ENCODE measurements at places on chromosomes 6 and 20.
A peak's percentile ranks its signal among the peaks of the same experiment; 100 is the strongest.

DNA sequence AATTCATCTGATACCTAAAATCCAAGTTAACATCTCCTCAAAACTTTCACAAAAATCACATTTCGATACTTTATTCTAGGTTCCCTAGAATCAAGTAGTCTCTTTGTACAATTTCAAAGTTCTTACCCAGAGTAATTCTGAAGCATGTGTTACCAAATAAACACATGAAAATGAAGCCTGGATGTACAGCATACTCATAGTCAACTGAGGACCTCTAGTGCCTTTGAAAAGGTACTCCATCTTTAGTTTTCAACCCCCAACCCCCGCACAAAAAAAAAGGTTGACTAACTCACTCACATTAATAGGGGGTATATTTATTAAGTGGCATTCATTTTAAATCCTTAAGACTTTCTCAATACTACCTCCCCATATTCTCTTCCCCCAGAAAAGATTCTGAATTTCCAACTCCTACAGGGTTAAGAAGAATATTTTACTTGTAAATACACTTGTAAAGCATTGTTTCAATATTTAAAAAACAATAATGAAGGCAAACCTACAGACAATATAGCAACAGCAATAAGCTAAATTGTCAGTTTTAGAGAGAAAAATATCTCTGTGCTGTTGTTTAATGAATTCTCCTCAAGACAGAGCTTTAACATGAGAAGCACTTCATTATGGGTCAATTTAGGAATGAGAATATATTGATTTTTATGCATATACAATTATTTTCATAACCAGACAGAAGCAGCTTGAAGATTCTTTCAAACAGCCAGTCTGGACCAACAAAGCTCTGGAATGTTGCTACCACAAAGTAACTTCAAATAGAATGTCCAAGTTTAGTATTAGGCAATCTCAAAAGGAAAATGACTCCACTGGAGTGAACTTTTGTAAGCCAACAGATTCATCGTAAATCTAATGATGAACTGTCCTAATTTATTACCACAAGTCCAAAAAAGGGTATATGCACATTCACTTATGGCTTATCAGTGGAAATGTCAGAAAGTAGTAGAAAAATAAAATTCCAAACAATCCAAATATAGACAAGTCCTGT, 3.3 kb downstream of the PLN start:
- no peaks in the 10 kb centered on the region for H3K4me1 ChIP-seq
- no peaks in the 10 kb centered on the region for H3K27me3 ChIP-seq
- H3K4me3 ChIP-seq: no peak overlapping the region
- H3K27ac ChIP-seq: no peak overlapping the region

DNA sequence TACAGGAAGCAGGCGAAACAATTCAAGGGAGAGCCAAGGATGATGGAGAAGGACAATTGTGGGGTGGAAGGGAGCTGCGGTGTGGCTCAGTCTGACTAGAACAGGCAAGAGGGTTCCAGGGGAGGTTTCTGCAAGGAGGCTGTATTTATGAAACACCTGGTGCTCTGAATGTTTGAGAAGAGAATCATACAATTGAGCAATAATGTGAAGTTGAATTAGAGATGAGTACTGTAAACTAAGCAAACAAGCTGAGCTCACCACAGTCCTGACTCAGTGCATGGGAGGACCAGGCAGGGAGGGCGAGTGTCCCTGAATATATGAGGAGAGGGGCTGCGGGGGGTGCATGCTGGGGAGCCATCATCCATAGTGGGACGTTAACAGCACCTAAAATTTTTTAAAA, 279.7 kb downstream of the KIF16B start:
- no peak overlapping the region for H3K27ac ChIP-seq
- peak; percentile 4 for DNase-seq
- no peaks in the 10 kb centered on the region for H3K4me1 ChIP-seq
- H3K36me3 ChIP-seq: no peaks in the 10 kb centered on the region
- no peak overlapping the region for H3K4me3 ChIP-seq
- no peaks in the 10 kb centered on the region for H3K27me3 ChIP-seq

DNA sequence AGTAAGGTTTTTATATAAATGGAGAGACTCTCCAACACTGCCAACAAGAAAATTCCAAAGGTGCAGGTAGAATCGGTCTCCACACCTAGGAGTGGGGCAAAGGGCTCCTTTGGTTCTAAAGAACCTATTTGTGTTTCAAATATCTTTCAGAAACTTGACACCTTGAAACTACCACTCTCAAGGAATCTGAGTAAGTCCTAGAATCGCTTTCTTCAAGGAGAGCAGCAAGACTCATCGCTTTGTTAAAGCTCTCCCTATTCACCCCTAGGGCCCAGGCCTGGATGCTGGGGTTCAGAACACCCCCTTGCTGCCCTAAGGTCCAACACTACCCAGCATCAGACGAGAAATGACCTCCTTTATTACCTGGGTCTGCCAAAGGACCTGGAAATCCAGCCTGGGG, 2.0 kb downstream of the CLIC5 start:
- peaks cover 27% of the 10 kb centered on the region for H3K4me1 ChIP-seq
- no peak overlapping the region for H3K4me3 ChIP-seq
- no peaks in the 10 kb centered on the region for H3K36me3 ChIP-seq
- peaks cover 4% of the 10 kb centered on the region for H3K27me3 ChIP-seq

DNA sequence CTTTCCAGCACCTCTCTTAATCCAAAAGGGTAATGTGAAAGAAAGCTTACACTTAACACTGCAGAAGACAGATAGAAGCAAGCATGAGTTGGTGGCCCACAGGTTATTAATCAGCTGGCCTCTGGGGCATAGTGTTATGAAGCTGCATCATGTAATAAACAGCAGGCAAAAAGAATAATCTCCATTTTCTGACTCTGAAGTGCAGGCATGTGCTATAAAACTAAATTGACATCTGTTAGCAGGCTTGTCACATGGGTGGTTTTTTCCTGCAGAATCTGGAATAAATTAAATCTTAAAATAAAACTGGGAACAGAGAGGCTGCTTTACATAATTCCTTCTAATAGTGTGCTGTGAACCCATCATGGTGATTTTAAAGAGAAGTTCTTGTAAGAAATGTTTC, 73.3 kb downstream of the METTL24 start:
- no peak overlapping the region for H3K4me3 ChIP-seq
- DNase-seq: no peak
- H3K27me3 ChIP-seq: no peaks in the 10 kb centered on the region
- peaks cover under 1% of the 10 kb centered on the region for H3K36me3 ChIP-seq
- no peak overlapping the region for H3K27ac ChIP-seq

DNA sequence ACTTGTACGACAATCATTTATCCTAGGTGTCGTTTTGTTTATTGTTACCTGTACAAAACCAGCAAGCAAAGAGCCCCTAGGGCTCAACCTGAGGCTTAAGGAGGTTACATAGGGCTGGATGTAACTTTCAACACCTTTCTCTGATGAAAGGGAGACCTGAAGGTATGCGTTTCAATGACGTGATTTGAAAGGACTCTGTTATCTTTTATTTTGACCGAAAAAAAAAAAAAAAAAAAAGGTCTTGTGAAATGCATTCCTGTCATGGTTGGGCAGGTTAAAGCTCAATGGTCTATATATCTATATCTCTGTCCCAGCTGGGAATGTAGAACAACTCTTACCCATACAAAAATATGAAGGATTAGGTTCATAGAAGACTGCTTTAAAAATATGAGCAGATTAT, 78.7 kb upstream of the SASH1 start:
- no peak overlapping the region for H3K4me3 ChIP-seq
- peaks cover 7% of the 10 kb centered on the region for H3K4me1 ChIP-seq
- H3K27ac ChIP-seq: no peak overlapping the region
- peak; percentile 94 for DNase-seq
- H3K36me3 ChIP-seq: no peaks in the 10 kb centered on the region

- H3K36me3 ChIP-seq: no peaks in the 10 kb centered on the region
- peak; percentile 62 for DNase-seq
These were observed 72.1 kb downstream of the GFRAL start for GRCh38 chr6:55399351-55399750.

DNA sequence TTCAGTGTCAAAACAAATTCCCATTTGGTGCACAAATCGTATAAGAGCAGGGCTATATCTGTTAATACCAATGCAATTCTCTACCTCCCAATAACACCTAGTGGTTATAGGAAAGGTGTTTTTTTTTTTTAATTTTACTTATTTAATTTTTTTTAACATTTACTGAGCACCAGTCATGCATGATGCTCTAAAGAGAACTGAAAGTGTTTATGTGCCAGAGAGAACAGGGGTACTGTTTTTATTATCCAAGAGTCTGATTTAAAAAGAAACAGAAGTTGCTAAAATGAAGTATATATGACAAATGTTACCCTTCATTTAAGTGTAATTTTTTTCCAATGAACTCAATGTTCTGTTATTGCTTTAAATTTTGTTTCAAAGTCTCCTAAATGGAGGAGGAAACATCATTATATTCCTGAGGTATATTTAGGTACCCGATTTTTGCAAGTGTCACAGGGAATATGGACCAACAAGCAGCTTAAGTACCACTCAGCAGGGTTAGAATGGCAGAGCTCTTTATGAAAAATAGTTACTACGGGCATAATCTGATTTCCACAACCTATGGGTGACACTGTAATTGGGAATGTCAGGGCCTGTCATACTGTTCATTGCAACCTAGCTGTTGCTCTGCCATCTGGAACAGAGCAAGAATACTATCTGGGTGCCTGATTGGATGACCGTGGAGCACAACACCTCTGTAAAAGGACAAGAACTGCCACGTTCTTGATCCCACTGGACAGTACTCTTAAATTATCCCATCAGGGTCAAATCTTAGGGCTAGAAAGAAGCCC, 195.4 kb downstream of the KHDRBS2 start:
- no peak for DNase-seq
- H3K27me3 ChIP-seq: no peaks in the 10 kb centered on the region
- H3K36me3 ChIP-seq: no peaks in the 10 kb centered on the region

DNA sequence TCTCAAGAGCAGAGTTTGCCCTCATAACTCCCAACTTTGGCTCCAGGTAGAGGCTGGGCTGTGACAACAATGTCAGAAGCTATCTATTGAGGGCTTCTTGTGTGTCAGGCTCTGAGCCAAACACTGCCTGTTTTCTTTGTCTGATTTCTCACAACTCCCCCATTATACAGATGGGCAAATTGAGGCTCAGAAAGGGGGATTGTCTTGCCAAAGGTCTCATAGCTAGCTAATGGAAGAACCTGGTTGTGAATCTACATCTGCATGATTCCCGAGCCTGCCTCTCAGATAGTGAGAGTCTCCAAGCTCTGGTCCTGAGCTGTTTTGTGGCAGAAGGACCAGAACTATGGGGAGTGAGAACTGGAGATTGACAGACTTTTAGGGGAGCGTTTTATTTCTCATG, 1.4 kb downstream of the CD40 start:
- H3K4me3 ChIP-seq: no peak overlapping the region
- H3K27me3 ChIP-seq: no peaks in the 10 kb centered on the region
- H3K36me3 ChIP-seq: no peaks in the 10 kb centered on the region
- no peak for DNase-seq
- H3K27ac ChIP-seq: no peak overlapping the region

DNA sequence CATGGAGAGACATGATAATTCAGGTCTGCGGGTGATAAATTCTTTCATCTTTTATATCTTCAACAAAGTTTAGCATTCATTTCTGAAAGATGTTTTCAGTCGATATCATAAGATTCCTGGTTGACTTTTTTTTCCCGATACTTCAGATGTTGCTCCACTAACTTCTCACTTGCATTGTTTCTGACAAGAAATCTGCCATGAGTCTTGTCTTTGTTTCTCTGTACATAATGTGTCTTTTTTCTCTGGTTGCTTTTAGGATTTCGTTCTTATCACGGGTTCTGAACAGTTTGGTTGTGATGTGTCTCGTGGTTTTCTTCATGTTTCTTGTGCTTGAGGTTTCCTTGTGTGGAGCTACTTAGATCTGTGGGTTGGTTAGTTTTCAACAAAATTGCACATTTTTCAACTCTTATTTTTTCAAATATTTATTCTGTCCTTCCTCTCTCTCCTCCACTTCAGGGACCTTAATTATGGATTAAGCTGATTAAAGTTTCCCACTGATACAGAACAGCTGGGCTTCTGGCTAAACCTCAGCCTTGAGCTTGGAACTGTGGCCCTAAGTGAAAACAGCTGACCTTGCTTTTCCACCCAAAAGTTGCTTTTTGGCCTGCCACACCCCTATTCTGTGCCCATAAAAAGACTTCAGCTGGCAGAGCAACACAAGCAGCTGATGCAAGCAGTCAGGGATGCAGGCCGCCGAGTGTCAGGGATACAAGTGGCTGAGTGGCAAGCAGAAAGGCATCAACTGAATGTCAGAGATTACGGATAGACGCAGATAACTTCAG, 97.9 kb upstream of the SNX9 start:
- no peak for DNase-seq
- peaks cover 4% of the 10 kb centered on the region for H3K4me1 ChIP-seq
- H3K36me3 ChIP-seq: no peaks in the 10 kb centered on the region
- H3K27ac ChIP-seq: no peak overlapping the region

DNA sequence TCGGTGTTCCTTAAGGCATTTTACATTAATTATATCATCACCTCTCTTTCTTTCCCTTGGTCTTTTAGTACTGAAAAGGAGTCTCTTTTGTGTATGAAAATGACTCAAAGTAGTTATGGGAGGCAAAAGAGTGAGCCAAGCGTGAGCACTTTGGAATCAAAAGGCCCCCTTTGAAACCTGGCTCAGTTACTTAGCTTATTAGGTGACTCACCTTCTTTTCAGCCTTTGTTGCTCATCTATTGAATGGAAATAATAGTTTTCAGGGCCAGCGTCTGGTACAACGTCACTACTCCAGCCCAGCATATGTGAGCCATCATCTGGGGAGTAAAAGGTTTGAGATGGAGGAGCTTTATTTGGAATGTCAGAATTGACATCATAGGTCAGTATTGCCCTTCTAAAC, 147.4 kb upstream of the SCGN start:
- H3K36me3 ChIP-seq: no peaks in the 10 kb centered on the region
- DNase-seq: no peak
- no peak overlapping the region for H3K27ac ChIP-seq
- H3K4me3 ChIP-seq: no peak overlapping the region

- no peaks in the 10 kb centered on the region for H3K36me3 ChIP-seq
- no peak for DNase-seq
- H3K27ac ChIP-seq: no peak overlapping the region
- no peak overlapping the region for H3K4me3 ChIP-seq
- H3K4me1 ChIP-seq: no peaks in the 10 kb centered on the region
- H3K27me3 ChIP-seq: no peaks in the 10 kb centered on the region
These were observed 91.5 kb downstream of the ZFAND3 start for GRCh38 chr6:37910998-37911397.

Measured in trophoblast cell (in vitro differentiated cells and primary cell).